Mammary epithelial cell (primary cell): ENCODE measurements at places on chromosomes 7 and 10.

DNA sequence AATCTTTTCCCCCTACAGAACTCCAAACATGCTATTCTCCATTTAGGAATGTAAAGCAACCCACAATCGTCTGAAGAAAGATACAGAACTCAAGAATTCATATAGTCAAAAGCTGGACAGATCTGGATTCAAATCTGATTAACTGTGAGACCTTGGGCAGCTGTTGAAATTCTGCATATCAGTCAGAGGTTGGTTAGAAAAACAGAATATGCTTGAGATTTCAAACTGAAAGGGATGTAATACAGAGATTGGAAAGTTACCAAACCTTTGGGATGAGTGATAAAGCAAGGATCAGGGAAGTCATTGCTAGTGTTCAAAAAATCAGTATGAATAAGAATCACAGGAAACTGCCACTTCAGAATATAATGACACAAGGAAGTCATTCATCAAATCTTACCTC is 406.6 kb downstream of the HTR7 start:
- peak; percentile 65 for DNase-seq

DNA sequence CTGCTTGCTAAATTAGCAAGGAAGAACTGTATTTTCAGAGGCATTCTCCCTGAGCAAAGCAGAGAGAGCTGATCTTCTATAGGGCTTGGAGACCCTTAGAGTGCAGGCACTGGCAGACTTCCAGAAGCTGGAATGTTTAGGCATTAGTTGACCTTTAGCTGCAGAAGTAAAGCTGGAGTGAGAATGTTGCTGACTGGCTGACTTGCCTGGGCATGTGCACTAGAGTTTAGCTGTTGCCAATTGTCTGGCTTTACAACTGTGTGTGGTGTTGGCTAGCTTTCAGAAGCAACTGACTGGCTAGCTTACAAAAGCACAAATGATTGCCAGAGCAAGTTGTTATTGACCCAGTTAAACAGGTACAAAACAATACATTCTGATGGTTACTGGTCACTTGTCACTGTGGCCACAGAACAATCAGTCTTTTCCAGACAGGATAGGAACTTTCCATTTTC is 25.1 kb downstream of the FAM13C start:
- peak; percentile 81 for DNase-seq

DNA sequence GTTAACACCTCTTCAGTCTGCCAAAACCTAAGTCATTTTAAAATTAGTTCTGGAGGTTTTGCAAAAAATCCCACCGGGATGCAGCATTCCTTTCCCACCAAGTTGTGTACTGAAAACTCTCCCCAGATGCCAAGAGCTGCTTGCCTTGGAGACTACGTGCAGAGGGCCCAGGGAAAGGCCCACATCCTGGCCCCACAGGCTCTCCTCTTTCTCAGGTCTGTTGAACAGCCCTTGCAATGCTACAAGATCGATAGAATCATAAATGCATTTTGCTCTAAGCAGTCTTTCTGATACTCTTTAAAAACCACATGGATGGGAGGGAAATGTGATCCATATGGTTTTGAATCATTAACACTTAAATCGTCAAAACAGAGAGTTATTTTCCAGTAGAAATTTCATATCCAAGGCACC is 126.7 kb upstream of the ZMIZ1 start:
- no peak for DNase-seq

DNA sequence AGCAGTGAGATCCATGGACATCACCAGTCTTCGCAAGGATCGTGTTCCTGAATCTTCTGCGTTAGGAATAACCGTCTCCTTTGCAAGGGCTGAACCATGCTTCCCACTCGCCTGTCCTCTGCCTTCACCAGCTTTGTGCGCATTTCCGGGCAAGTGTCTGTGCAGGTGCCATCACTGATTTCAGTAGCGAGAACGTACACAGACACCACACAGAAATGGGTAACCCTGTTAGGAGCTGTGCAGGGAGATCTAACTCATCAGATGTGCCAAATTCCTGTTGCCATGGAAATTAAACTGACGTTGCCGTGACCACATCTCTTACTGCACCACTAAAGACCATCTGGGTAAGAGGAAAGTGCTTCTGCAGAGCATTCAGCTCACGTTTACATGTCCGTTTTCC is 146.3 kb downstream of the DIP2C start:
- DNase-seq = no peak

GRCh38 chr10:91593366-91593765 is 39.5 kb downstream of the PPP1R3C start:
- DNase-seq = no peak

GRCh38 chr10:102775935-102776669 is 32.4 kb downstream of the WBP1L start:
- no peak for DNase-seq

GRCh38 chr10:119104654-119105015 is 722 bp downstream of the DENND10 start:
- DNase-seq = peak; percentile 13

DNA sequence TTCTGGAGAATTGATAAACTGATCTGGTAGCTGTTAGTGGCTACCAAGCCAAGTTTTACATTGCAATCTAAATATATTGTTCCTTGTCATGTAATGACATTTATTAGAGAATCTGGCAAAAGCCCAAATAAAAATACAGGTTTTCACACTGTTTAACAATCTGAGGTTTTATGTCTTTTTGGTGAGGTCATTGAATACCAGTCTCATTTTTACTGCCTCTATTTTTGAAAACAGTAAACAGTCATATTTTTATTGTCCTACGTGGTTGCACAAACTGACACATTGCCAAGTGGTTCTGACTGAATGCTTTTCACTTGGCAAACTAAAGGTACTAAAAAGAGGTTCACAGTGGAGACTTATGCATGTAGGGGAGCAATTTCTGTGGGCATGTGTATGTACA is 157.5 kb downstream of the PRKG1 start:
- no peak for DNase-seq

DNA sequence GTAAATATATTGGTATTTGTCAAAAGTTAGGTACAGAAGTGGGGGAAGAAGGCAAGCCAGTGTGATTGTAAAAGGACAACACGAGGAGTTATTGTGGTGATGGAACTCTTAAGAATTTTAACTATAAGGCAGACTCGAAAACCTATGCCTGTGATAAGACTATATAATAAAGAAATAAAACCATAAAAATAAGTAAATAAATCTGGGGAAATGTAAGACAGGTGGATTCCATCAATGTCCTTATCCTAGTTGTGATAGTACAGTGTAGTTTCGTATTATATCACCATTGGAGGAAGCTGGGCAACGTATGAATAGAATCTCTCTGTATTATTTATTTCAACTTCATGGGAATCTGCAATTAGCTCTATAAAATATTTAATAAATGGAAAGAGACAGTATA is 395.7 kb downstream of the CDC14C start:
- no peak for DNase-seq

DNA sequence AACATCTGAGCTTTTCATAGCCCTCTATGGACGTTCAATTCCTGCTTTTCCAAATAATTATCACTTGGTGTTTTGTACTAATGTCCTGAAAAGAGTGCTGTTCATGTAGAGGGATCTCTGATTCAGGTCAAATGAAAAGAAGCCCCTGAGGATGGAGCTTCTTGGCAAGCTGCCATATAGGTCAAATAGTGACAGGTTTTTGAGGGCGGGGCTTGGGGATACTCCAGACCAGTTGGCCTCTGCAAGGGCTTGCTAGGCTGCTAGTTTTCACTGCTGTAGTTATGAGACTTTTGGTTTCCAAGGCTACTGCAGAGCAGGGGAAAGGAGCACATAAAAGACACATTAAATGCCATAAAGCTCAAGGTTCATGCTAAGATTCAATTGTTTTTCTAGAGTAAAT is 257.2 kb upstream of the CACNA2D1 start:
- no peak for DNase-seq

- peak; percentile 73 for DNase-seq
Measured at GRCh38 chr10:121288011-121288410, 310.2 kb downstream of the FGFR2 start.
